A549 treated with GW870086 at 1 μM for 4 hours (cell line): ENCODE measurements at places on chromosomes 6 and 20. TPM values are rescaled to one million over a fixed set of nuclear protein-coding genes. Genes with fewer than 3 reads are reported as not detected.

OGFRL1 gene
- total RNA-seq: 4.1 to 7.0 TPM (median 6.1 TPM) in 5 replicates

GNL1 gene
- total RNA-seq: 26.4 to 35.9 TPM (median 35.3 TPM) in 5 replicates

MYLK2 gene
- total RNA-seq: 0.48 to 0.86 TPM (median 0.66 TPM) in 5 replicates

CALHM5 gene
- total RNA-seq: 0.02 to 0.10 TPM (median 0.05 TPM) in 5 replicates

FNDC1 gene
- total RNA-seq: 0.05 to 0.14 TPM (median 0.06 TPM) in 5 replicates
